ENCODE measurements at places on chromosomes 13 and 19. TPM values are rescaled to one million over a fixed set of nuclear protein-coding genes. Genes with fewer than 3 reads are reported as not detected.

PSG11 gene
- total RNA-seq, result not detected

LILRA1 gene
- total RNA-seq, result 2.7 TPM

DNA sequence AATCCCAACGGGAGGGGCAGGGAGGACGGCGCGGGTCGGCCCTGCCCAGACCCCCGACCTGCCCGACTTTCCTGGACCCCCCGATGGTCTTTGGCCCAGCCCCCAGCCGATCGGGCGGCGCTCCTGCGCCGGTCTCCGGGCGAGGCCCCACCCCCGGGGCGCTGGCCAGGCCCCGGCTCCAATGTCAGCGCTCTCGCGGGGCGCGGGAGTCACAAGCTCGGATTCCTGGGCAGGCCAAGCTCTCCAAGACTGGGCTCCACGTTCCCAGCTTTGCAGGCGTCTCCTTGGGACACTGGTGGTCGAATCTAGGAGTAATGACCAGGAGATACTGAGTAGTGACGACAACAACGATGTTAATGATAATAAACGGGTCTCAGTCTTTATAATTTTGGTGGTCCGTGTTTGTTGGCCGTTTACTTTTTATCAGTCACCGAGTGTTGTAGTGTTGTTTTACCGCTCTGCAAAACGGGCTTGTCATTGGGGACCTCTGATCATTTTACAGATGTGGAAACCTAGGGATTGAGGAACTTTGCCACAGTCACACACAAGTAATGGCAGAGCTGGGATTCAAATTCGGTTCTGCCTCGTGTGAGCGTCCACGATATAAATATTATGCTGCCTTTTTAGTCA, 545 bp downstream of the RAD23A start:
- peak; percentile 65 for DNase-seq

DNA sequence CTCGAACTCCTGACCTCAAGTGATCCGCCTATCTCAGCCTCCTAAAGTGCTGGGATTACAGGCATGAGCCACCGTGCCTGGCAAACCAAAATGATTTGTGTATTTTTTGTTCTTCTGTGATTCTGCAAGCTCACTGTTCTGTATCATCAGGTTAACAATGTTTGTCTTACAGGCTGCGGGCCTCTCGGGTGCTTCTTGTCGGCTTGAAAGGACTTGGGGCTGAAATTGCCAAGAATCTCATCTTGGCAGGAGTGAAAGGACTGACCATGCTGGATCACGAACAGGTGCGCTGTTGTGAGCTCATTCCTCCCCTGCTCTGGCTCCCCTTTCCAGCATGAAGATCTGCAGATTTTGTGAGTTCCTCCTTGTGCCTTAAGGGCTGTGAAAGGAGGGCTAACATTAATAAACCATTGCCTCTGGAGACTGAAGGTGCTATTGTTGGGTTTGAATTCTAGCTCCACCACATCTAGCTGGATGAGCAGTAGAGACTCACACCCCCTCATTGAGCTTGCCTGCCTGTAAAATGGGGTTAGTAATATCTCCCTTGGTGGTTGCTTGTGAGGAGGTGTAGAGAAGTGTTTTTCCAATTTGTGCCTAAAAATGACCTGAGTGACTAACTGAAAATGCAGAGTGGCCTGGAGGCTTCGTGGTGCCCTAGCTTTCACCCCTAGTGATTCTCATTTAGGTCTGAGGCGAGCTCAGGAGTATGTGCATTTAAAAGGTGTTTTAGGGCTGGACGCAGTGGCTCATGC, 12.9 kb downstream of the SAE1 start:
- DNase-seq, result no peak

DNA sequence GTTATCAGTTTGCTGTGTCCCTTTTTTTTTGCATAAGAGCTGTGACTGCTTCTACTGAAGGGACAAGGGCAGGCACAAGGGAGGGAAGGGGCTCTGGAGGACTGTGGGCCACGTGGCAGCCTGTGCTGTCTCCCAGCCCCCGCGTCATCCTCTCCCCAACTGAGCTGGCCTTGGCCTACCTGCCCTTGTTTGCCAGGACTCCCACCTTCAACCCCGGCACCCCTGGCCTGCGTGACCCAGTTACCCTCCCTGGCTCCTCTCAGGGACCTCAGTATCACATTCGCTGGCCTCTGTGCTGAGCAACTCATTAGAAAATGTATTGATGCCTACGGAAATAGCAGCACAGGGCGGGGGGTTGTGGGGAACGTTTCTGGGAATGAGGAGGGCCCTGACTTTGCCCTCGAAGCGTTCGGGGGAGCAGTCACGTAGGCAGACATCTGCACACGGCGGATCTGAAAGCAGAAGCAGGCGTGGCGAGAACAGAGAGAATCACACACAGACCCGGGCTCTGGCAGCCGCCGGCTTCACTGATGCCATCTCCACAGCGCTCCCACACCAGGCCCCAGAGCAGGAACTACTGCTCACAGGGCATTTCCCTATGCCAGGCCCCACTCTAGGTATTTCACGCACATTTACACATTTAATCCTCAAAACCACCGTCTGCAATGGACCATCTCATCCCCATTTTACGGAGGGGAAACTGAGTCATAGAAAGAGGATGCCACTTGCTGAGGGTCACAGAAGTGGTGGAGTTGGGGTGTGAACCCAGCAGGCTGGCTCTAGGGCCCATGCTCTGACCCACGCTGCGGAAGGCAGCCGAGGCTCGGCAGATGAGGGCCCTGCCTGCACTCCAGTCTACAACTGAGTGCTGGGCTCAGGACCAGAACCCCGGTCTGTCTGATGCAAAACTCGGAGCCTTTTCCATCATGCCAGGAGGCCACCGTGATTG, 5.7 kb upstream of the ATF5 start:
- no peak for DNase-seq

CACNA1A gene
- total RNA-seq, result 0.54 TPM

DNA sequence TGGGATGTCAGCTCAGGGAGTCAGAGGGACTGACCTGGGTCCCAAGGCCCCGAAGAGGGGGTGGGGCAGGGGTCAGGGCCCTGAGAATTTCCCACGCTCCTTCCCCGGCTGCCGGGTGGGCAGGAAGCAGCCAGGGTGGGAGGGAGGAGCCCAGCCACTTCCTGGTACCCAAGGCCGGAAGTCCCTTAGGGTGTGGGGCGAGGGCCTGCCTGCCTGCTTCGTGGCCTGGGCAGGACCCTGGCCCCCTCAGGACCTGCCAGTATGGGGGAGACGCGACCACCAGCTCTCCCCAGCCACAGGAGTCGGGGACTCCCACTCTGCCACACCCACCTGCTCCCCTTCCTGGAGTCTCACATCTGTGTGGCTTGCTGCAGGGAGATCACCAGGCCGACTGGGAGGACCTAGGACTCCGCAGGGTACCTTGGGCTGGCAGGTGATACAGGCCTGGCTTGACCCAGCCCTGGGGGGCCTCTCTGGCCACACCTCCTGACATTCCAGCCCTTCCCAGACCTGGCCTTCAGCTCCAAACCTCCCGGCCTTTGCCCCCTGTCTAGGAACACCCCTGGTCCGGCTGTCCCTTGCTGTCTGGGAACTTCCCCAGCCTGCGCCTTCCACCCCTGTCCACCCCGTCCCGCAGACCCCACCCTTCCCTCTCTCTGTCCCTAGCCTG, 9.8 kb upstream of the CIRBP start:
- DNase-seq, result peak; percentile 68

DNA sequence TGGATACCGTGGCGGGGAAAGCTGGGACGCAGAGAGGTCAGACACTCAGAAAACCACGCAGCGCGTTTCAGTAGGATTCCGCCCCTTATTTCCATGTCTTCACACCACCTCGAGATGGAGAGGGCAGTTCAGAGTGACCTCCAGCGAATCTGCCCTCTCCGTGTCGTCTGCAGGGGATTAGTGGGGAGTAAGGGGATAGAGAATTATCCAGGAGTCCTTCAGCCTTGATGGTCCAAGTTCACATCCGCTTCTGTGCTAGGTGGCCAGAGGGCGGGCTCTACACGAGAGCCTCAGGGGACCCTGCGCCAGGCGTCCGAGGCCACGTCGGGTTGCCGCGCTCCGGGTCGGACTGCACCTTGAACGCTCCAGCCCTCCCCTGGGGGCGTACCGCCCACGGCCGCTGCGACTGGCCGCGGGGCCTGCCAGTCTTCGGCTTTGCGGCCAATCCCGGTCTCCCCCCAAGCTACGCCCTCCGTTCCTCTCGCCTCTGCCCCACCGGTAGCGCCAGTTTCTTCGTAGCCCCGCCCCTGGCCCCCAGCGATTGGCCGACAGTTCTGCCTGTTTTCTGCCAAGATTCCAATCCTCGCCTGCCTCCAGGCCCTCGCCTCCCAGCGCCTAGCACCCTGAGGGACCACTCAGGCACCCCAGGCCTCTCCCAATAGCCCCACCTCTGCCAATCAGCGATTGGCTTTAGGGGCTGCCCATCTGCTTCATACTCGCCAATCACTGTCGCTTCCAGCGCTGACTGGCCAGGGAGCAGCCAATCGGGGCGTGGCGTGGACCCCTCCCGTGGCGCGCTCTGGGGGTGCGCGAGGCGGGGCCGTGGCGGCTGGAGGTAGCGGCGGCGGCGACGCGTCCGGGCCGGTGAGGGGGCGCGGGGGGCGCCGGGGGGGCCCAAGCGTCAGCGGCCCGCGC, at the start of gene SLC25A42:
Gene SLC25A42, plus strand, starts transcription at position 812 of the 915 bp plus-strand sequence. CDS start 32,131 bp downstream, outside the sequence.
- peak; percentile 100 for DNase-seq

DNA sequence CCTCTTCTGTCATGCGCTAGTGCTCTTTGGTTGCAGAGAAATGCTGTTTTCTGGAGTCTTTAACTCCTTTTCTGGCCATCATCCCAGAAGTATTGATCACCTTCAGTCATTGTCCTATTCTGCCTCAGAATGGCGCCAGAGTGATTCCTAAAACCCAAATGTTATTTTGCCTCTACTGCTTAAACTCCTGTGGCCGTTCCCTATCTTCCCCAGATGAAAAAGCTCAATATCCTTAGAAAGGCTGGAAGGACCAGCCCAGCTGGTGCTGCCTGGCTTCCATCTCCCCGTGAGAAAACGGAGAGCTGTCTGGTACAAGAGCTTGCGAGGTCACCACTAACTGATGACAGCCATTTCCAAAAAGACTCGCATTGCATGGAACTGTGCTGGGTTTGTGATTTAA, 179.1 kb downstream of the RBM26 start:
- DNase-seq, result no peak

DNA sequence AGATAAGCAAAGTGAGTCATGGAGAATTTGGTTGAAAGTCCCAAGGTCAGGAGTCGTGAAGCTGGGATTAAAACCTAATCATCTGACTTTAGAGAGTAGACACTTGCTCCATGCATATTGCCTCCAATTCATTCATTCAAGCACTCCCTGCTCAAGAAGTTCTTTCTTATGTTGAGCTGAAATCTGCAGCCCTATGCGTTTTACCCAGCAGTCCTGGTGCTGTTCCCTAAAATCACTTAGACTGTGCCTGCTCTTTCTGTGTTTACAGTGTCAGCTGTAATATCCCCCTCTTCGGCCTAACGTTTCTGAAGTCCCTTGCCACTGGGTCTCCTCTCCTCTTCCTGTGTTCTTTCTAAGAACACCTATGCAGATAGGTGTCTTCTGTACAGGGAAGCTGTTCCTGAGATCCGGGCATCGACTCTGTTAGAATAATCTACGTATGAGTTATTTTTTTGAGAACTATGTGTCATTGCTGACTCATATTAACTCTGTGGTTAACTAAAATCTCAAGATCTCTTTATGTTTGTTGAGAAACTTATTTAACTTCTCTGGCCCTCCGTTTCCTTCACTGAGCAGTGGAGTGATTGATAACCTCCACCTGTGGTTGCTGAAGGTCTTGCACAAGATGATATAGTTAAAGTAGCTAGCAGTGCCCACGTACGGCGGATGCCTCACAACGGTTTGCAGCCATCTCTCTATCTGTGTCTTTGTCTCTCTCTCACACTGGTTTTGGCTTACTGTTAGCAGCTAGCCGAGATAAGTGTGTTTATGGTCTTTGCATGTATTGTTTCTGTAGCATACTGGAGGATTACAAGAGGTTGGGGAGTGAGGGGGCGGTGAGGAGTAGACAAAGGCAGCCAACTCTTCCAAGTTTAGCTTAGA, 4.7 kb downstream of the ALOX5AP start:
- peak; percentile 88 for DNase-seq

GRCh38 chr19:33393286-33394005, 19.9 kb downstream of the CEBPG start:
- no peak for DNase-seq

DNA sequence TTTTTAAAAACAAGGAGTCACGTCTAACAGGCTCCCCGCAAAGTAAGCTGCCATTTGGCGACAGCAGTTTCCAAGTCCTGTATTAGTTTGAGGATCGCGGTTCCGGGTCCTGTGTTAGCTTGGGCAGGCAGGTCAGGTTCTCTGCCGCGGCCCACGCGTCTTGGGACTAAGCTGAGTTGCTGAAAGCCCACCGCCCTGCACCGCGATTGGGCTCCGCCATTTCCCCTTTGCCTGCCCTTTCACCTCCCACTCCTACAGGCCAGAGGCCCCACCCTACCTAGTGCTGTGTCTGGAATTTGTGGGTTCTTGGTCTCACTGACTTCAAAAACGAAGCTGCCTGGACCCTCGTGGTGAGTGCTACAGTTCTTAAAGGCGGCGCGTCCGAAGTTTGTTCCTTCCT, 6.8 kb downstream of the PARP4 start:
- no peak for DNase-seq

- peak; percentile 30 for DNase-seq
These were observed 5.7 kb downstream of the COMP start for GRCh38 chr19:18785179-18786124.
